Fibroblast of lung (primary cell): ENCODE measurements at places on chromosomes 4 and X.

DNA sequence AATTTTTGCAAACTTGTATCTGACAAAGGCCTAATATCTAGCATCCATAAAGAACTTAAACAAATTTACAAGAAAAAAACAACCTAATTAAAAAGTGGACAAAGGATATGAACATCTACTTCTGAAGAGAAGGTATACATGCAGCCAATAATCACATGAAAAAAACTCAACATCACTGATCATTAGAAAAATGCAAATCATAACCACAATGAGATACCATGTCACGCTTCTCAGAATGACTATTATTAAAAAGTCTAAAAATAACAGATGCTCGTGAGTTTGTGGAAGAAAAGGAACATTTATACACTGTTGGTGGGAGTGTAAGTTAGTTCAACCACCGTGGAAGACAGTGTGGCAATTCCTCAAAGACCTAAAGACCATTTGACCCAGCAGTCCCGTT lies 24.0 kb downstream of the CEP44 start:
- no peaks in the 10 kb centered on the region for H3K4me1 ChIP-seq
- no peaks in the 10 kb centered on the region for H3K27me3 ChIP-seq
- no peak overlapping the region for H3K27ac ChIP-seq
- no peak for DNase-seq

GRCh38 chr4:164571593-164572390 lies 182.1 kb upstream of the SMIM31 start:
- no peaks in the 10 kb centered on the region for H3K36me3 ChIP-seq
- H3K27me3 ChIP-seq, result no peaks in the 10 kb centered on the region
- no peaks in the 10 kb centered on the region for H3K4me1 ChIP-seq

- peak within 1 kb of the TSS; percentile 85 for H3K27ac ChIP-seq
- H3K4me1 ChIP-seq, result peaks cover 2% of the 10 kb centered on the region
- no peaks in the 10 kb centered on the region for H3K27me3 ChIP-seq
These were observed at the start of gene ZNF827 for GRCh38 chr4:145938618-145939440. Gene ZNF827 (minus strand): TSS chr4:145938823. CDS start chr4:145938407, 416 bp downstream.

DNA sequence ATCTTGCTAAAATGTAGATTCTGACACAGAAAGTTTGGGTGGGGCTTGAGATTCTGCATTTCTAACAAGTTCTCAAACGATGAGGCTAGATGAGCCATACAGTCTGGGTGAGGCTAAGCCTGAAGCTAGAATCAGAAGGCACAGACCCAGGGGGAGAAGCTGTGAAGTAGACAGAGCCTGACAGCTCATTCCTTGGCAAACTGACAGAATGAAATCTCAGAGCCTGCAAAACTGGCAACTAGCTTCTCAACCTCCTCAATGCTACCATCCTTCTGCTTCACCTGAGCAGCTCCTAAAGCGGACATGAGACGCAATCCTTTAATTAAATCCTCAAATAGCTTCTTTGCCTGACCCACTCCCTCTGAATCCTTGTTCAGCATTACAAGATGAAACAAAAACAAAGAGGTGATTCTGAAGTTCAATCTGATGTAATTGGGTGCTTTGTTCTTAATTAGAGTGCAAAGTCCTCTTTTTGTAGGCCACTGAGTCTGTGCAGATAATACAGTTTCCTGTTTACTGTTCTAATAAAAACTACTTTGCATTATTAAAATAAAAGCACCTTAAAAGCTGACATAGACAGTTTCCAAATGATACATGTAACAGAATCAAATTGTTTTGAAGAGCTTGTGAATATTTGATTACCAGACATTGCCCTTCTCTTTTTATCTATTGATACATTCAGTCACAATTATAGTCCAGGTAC lies 71.0 kb upstream of the BMP2K start:
- H3K4me3 ChIP-seq, result no peak overlapping the region
- H3K27ac ChIP-seq, result no peak overlapping the region
- no peaks in the 10 kb centered on the region for H3K4me1 ChIP-seq
- peak; percentile 78 for DNase-seq

- no peaks in the 10 kb centered on the region for H3K36me3 ChIP-seq
- H3K27ac ChIP-seq, result no peak overlapping the region
- DNase-seq, result peak; percentile 67
- H3K4me1 ChIP-seq, result no peaks in the 10 kb centered on the region
These were observed 45.1 kb downstream of the CHM start for GRCh38 chrX:86002076-86002896.

GRCh38 chr4:26509681-26510333 lies 19.5 kb upstream of the CCKAR start:
- no peaks in the 10 kb centered on the region for H3K27me3 ChIP-seq
- peaks cover 2% of the 10 kb centered on the region for H3K4me1 ChIP-seq
- H3K4me3 ChIP-seq, result no peak overlapping the region
- H3K27ac ChIP-seq, result no peak overlapping the region
- DNase-seq, result peak; percentile 39
- H3K36me3 ChIP-seq, result no peaks in the 10 kb centered on the region

DNA sequence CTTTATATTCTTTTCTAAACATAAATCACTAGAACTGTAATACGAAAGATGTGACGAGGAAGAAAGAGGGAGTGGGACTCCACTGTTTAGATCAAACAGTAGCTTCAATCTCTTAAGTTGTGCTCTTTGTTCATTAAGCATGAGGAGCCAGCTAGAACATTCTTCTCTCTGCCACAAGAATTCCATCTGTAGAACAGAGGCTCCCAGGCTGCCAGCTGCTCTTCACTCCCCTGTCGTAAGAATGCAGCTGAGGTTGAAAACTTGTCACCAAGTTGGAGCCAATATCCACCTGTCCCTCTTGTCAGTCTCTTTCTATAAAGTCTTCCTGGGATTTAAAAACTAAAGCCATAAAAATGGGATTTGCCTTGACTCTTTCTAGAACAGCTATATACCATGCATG lies 65.0 kb upstream of the SEC24B start:
- no peak for DNase-seq
- no peaks in the 10 kb centered on the region for H3K36me3 ChIP-seq
- H3K4me1 ChIP-seq, result no peaks in the 10 kb centered on the region
- no peak overlapping the region for H3K4me3 ChIP-seq
- H3K27me3 ChIP-seq, result no peaks in the 10 kb centered on the region
- H3K27ac ChIP-seq, result no peak overlapping the region

- no peak for DNase-seq
- H3K4me3 ChIP-seq, result no peak overlapping the region
- H3K36me3 ChIP-seq, result no peaks in the 10 kb centered on the region
- H3K27me3 ChIP-seq, result no peaks in the 10 kb centered on the region
- H3K27ac ChIP-seq, result no peak overlapping the region
These were observed 60.2 kb downstream of the RGS12 start for GRCh38 chr4:3352941-3353594.

- DNase-seq, result no peak
- no peak overlapping the region for H3K27ac ChIP-seq
- no peak overlapping the region for H3K4me3 ChIP-seq
- H3K27me3 ChIP-seq, result no peaks in the 10 kb centered on the region
- H3K36me3 ChIP-seq, result no peaks in the 10 kb centered on the region
- H3K4me1 ChIP-seq, result no peaks in the 10 kb centered on the region
These were observed 26.3 kb upstream of the C4orf54 start for GRCh38 chr4:99683895-99684294.

GRCh38 chr4:100177126-100177525 lies 13.1 kb downstream of the DDIT4L start:
- H3K27ac ChIP-seq, result no peak overlapping the region
- H3K4me3 ChIP-seq, result no peak overlapping the region
- no peaks in the 10 kb centered on the region for H3K4me1 ChIP-seq
- no peaks in the 10 kb centered on the region for H3K27me3 ChIP-seq
- DNase-seq, result no peak

DNA sequence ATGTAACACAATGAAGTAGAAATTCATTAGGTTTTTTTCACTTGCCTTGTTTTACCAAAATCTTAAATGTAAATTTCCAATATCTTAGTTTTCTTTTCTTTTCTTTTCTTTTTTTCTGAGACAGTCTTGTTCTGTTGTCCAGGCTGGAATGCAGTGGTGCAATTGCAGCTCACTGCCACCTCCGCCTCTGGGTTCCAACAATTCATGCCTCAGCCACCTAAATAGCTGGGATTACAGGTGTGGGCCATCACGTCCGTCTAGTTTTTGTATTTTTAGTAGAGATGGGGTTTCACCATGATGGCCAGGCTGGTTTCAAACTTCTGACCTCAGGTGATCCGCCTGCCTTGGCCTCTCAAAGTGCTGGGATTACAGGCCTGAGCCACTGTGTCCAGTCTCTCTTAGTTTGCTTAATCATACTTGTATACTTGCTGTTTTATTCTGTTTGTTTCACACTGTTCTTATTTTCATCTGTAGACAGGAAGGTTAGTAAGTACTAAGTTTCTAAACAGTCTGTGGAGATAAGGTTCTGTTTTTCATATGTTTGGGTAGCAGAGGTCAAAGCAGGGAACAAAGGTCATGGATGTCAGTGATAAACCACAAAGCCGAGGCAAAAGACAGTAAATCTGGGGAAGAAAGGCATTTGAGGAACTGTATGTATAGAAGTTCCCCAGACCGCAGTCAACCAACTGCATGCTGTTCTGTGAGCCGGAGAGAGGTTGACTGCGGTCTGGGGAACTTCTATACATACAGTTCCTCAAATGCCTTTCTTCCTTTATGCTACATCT lies 129.1 kb downstream of the CBR4 start:
- DNase-seq, result no peak
- H3K27me3 ChIP-seq, result no peaks in the 10 kb centered on the region
- H3K36me3 ChIP-seq, result peaks cover 7% of the 10 kb centered on the region
- no peak overlapping the region for H3K27ac ChIP-seq
- H3K4me3 ChIP-seq, result no peak overlapping the region

GRCh38 chrX:57899064-57899463 lies 11.2 kb downstream of the ZXDA start:
- no peaks in the 10 kb centered on the region for H3K36me3 ChIP-seq
- peak; percentile 6 for DNase-seq
- H3K27ac ChIP-seq, result no peak overlapping the region
- no peaks in the 10 kb centered on the region for H3K4me1 ChIP-seq
- H3K4me3 ChIP-seq, result no peak overlapping the region
- no peaks in the 10 kb centered on the region for H3K27me3 ChIP-seq

DNA sequence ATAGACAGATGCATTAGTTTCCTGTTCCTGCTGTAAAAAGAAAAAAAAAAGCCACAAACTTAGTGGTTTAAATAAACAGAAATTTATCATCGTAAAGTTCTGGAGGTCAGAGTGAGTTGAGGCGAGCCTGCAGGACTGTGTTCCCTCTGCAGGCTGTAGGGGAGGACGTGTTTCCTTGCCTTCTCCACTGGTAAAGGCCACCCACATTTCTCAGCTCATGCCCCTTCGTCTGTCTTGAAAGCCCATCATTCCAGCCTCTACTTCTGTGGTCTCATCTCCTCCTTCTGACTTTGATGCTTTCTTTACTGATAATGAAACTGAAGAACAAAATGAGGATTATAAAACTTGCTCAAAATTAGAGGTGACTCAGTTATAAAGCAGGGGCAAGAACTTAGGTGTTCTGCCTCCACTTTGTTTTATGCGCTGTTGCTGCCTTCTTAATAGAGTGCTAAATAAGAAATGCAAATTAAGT lies 143.0 kb downstream of the STIM2 start:
- peak; percentile 74 for DNase-seq
- no peak overlapping the region for H3K4me3 ChIP-seq
- no peaks in the 10 kb centered on the region for H3K36me3 ChIP-seq
- no peak overlapping the region for H3K27ac ChIP-seq

- no peaks in the 10 kb centered on the region for H3K36me3 ChIP-seq
- H3K4me1 ChIP-seq, result no peaks in the 10 kb centered on the region
- peaks cover 60% of the 10 kb centered on the region for H3K27me3 ChIP-seq
- DNase-seq, result no peak
These were observed 10.6 kb downstream of the HMX1 start for GRCh38 chr4:8860892-8861575.

GRCh38 chrX:37961118-37961517 lies 45.2 kb upstream of the SYTL5 start:
- no peaks in the 10 kb centered on the region for H3K4me1 ChIP-seq
- H3K36me3 ChIP-seq, result no peaks in the 10 kb centered on the region
- DNase-seq, result no peak
- H3K27ac ChIP-seq, result no peak overlapping the region

GRCh38 chrX:95505721-95506120 lies 1178.9 kb upstream of the DIAPH2 start:
- no peaks in the 10 kb centered on the region for H3K27me3 ChIP-seq
- no peak overlapping the region for H3K4me3 ChIP-seq
- no peaks in the 10 kb centered on the region for H3K4me1 ChIP-seq

GRCh38 chr4:117984366-117984680 lies 50.0 kb upstream of the NDST3 start:
- peak; percentile 25 for DNase-seq
- H3K4me1 ChIP-seq, result no peaks in the 10 kb centered on the region
- no peak overlapping the region for H3K27ac ChIP-seq
- no peaks in the 10 kb centered on the region for H3K27me3 ChIP-seq

- H3K36me3 ChIP-seq, result no peaks in the 10 kb centered on the region
- peak overlapping the region; percentile 35 for H3K4me3 ChIP-seq
- peak; percentile 65 for DNase-seq
- H3K4me1 ChIP-seq, result no peaks in the 10 kb centered on the region
These were observed 37.7 kb upstream of the ARAF start for GRCh38 chrX:47523297-47523696.

DNA sequence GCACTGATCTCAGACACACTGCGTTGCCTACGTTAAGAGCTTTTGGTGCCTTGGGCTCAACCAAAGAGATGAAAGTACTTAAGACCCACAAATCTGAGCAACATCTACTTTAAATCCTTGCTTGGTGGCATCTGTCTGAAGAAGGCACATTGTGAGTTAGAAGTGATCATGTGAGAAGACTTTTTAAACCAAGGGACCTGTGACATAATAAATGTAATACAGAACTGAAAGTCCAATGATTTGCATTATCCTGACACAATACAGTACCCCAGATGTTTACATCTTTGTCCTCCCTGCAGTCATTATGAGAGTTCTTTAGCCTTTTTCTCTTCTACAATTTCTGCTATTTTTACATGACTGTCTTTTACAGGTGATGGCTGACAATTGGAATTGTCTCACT lies 96.7 kb upstream of the FTHL17 start:
- H3K36me3 ChIP-seq, result no peaks in the 10 kb centered on the region
- H3K27me3 ChIP-seq, result no peaks in the 10 kb centered on the region
- DNase-seq, result no peak
- H3K27ac ChIP-seq, result no peak overlapping the region
